ENCODE measurements at places on chromosomes 6 and 20.

DNA sequence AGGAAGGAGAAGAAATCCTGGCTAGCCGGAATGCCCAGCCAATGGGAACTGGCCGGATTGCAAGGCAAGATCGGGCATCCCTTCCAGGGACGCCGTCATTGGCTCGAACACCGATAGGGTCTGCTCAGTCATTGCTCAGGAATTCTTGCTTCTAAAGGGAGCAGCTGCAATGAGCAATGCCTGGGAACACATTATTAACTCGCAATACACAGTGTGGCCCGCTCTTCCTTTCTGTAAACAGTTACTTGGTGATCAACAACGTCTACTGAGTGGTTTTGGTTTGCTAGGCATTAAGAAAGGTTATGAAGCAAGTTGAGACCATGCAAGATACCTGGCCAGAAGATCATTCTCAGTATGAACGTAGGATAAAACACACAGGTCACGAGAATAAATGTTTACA is 165.4 kb upstream of the CITED2 start:
- no peak for DNase-seq

GRCh38 chr6:117840541-117840983 is 66.5 kb upstream of the SLC35F1 start:
- no peak for DNase-seq

DNA sequence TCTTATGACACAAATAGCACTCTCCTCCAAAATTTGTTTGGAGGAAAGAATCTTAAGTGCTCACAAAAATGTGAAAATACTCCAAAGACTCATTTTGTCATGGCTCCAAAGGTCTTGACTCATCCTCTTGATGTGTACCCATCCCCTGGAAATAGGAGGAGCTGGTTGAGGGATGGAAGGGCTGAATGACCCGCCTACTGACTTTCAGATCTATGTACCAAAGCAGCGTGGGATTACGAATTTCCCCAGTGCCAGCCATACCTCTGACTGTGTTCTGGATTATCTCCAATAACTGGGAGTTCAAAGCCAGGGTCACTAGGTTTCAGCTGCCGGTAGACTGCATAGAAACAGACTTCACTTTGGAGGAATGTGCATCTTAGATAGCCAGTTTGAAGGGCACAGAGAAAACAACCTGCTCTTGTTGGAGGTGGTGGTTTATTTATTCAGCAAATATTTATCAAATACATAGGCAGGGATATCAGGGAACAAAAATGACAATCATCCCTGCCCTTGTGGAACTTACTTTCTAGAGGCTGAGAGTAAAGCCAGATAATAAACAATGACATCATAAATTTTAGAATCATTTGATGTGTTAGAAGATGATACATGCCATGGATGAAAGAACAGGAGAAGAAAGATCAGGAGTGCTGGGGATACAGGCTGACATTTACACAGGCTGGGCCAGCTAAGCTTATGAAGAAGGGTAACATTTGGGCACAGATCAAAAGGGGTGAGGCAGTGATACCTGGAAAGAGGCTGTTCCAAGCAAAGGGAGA is 246.6 kb downstream of the TBXT start:
- no peak for DNase-seq

DNA sequence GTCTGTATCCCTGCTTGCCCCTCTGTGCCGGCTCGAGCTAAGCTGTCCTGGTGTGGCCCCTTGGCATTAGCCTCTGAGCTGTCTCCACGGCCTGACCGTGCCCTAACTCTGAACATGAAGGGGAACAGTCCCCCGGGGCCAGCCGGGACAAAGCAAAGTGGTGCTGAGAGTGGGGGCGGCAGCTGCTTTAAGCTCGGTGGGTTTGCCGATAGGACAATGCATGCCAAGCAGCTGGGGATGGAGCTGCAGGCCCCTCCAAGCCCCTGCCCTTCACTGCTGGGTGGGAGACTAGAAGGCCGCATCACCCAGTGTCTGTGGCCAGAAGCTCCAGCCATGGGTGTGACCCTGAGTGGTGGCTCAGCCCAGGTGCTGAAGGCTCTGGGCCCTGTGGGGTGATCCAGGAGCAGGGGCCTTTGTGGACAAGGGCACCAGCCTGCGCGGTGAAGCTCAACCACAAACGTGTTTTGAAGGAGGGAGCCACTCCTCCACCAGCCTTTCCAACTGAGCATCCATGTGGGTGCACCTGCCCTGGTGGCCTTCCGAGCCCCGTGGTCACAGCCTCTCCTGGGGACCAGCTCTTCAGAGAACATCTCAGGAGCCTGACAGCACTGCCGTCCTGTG is 242.5 kb downstream of the ERMARD start:
- no peak for DNase-seq

DNA sequence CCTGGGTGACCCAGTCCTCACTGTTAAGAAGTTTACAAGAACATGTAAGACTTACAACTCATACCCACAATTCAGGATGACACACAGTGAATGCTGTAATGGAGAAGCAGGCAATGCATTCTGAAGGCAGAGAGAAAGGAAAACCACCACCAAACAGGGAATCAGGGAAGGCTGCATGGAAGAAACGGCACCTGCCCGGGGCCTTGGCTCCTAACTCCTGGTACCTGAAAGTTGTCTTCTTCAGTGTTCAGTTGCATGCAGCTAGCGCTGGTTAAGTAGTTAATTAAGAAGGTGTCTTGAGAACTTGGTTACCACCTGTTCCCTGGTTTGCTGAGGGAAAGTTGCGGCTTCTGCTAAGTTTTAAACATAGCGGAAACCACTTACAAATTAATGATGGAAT is 57.2 kb downstream of the GPR6 start:
- no peak for DNase-seq

DNA sequence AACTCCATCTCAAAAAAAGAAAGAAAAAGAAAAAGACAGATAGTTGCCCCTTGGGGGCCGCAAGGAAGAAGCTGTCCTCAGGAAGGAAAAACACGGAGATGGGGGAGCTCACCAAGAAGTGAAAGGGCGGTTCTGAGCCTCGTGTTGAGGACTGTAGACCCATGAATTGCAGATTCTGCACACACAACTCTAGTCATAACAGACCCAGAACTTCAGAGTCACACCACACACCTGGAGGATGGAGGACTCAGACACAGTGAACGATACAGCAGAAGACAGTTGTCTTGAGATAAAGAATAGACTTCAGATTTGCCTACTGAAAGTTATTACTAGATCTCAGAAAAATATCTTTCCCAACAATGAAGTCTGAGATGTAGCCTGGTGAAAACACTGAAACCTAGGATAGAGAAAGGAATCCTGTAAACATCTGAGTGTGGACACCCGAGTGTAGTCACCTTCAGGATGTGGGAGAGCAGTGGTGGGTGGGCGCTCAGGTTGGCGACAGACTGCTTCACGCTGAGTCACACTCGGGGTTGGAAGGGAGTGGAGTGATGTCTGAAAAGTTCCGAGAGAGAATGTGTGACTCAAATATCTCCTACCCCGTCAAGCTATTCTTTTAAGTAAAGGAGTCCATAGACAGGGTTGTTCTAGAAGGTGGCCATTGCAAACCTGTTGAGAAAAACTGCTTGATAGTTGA is 88.1 kb downstream of the MAP3K4 start:
- DNase-seq = no peak

DNA sequence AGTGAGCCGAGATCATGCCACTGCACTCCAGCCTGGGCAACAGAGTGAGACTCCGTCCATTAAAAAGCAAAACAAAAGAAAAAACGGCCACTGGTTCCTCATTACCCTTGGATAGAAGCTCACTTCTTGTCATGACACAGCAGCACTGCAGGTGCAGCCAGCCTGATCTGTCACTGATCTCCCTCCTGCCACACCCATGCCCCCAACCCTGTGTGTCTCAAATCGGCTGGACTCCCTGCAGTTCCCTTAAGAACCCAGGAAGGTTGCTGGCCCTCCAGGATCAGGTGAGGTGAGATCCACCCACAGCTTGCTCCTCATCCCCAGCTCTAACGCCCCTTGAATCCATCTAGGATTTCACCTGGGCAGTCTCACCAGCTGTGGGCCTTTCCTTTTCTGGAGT is 26.3 kb upstream of the NNAT start:
- no peak for DNase-seq

DNA sequence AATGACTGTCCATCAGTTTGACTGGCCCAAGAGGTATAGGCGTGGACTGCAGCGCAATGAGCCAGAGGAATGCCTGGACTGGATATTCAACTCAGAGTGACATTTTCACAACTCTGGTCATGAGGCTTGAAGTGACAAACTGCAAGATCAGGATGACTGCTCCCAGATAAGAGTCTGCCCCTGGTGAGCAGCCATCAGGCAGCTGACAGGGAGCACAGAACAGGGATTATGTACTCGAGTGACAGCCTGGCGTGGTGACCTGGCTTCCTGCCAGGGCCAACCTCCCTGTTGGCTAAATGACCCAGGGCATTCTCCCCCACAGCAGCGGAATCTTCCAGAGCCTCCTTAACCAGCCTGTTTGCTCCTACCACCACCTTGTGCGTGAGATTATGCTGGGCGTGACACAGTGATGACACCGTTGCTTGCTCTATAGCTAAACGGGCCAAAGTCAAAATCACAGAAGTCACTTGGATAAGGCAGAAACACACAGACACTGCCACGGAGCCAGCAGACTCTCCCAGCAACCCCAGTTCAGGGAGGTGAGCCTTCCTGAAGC is 209.1 kb upstream of the JARID2 start:
- DNase-seq = no peak

DNA sequence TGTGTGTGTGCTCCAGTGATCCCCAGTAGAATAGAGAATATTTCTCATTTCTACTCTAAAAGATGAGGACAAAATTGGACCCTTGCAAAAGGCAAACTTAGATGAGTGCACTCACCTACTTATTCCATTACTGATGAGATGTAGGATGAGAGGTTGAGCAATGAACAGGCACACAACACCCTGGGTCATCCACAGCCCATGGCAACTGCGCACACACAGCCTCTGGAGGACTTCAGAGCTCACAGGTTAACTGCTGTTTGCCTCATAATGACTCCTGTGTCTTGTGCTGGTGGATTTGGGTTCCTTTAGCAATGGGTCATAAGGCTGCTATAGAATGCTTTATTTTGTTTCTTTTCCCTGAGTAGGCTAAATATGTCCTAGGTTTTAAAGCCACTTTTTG is 103.6 kb upstream of the TNFAIP3 start:
- no peak for DNase-seq
